Lower leg skin (tissue), 4 donors: ENCODE measurements at places on chromosomes 4 and X. TPM values are rescaled to one million over a fixed set of nuclear protein-coding genes. Genes with fewer than 3 reads are reported as not detected.

Gene UCHL1
- total RNA-seq, result 6.0 TPM

Gene TMEM31
- not detected for total RNA-seq

Gene SPANXD
- total RNA-seq, result not detected

Gene H2AZ1
- 115 TPM for total RNA-seq

Gene PLXNB3
- total RNA-seq, result 21.9 TPM

Gene ATOH1
- not detected for total RNA-seq

Gene GRIPAP1
- total RNA-seq, result 43.7 TPM

Gene KCNIP4
- total RNA-seq, result not detected

Gene PPID
- total RNA-seq, result 10.6 TPM

Gene PLP1
- total RNA-seq, result 14.9 TPM

Gene REPS2
- 9.3 TPM for total RNA-seq

Gene WDR17
- total RNA-seq, result 0.58 TPM

Gene PCDH10
- not detected for total RNA-seq

Gene RASL11B
- total RNA-seq, result 0.80 TPM
